ENCODE measurements at places on chromosomes 4 and X. TPM values are rescaled to one million over a fixed set of nuclear protein-coding genes. Genes with fewer than 3 reads are reported as not detected.
A peak's percentile ranks its signal among the peaks of the same experiment; 100 is the strongest.

EGF gene
- 22.5 TPM for total RNA-seq

DNA sequence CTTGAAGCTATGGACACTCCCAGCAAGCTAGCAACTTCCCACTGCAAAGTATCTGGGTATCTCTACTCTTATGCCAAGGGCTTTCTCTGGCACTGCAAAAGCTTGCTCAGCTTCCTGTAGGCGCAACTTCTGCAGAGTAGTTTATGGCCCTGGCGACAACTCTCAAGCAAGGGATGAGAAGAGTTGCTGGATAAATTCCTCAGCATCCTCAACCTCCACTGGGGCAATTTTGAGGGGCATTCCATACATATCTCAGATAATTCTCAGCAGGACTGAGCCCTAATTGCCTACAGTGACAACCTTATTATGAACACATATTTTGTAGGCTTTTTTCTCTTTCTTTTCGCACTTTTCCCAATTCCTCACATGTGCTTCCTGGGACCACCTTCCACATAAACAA lies 31.2 kb upstream of the TAB3 start:
- DNase-seq, result no peak

ADH1C gene
- total RNA-seq, result 30.6 TPM

GRCh38 chr4:2954358-2955185 lies 8.6 kb downstream of the NOP14 start:
- no peak for DNase-seq

TMSB15B gene
- total RNA-seq, result not detected

DNA sequence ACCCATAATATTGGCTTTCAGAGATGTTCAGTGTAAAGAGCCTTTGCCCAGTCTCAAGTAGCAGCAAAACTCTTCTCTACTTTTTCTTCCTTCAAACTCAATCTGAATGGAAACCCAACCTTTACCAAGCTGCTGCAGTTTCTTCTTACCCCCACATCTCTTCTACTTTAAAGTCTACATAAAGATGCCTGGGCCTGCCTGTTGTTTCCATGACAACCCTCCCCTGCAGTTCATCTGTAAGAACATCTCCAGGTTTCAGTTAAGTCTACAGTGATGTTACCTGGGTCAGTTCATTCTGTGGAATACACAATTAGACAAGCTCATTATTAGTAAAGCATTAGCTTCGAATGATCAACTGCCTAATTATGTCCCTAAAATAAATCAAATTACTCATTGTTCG lies 81.4 kb downstream of the SPANXN3 start:
- DNase-seq, result no peak

UNC5C gene
- 0.23 TPM for total RNA-seq

GRCh38 chr4:45831692-45832091 lies 292.2 kb downstream of the GABRG1 start:
- no peak for DNase-seq

- no peak for DNase-seq
Measured at GRCh38 chrX:27598312-27598711, 8.2 kb downstream of the DCAF8L2 start.

REPS2 gene
- 4.5 TPM for total RNA-seq

DNA sequence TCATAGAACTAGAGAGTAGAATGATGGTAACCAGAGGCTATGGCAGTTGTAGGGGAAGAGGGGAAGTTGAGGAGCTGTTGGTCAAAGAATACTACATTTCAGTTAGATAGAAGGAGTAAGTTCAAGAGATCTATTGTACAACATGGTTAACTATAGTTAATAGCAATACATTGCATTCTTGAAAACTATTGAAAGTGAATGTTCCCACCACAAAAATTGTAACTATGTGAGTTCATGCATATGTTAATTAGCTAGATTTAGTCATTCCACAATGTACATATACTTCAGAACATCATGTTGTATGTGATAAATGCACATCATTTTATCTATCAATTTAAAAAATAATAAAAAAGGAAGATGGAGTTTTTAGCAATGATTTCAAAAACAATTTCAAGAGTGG lies 125.3 kb upstream of the IL15 start:
- DNase-seq, result no peak

VCX gene
- total RNA-seq, result not detected

GAGE13 gene
- total RNA-seq, result not detected

- no peak for DNase-seq
Measured at GRCh38 chrX:71235482-71235881, 12.5 kb downstream of the GJB1 start.

GRCh38 chrX:134868771-134869495 lies 121.9 kb upstream of the SMIM10 start:
- DNase-seq, result no peak

CCKAR gene
- total RNA-seq, result not detected

DNA sequence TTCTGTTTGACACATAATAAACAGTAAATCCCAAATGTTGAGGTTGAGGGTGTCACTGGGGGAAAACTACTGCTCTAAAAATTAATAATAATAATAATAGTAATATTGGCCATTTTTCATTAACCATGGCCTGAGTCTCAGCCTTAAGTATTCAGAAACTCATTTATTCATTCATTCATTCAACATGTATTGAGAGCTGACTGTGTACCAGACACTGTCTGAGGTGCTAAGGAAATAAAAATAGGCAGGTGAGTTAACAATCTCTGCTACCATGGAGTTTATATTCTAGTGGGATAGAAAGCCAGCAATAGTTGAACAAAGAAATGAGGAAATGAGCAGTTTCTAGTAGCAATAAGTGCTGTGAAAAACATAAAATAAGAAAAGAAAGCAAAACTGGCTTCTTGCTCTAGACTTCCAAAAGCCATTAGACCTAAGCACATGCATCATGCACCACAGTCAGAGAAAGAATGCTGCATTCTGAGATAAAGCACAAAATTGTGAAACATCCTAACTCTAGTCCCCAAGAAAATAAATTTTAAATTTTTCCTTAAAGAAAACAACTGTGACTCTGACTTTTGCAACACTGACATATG lies 278.7 kb downstream of the RCHY1 start:
- DNase-seq, result no peak

RAB41 gene
- total RNA-seq, result not detected

- DNase-seq, result no peak
Measured at GRCh38 chrX:41737065-41737464, 13.1 kb downstream of the GPR82 start.

DNA sequence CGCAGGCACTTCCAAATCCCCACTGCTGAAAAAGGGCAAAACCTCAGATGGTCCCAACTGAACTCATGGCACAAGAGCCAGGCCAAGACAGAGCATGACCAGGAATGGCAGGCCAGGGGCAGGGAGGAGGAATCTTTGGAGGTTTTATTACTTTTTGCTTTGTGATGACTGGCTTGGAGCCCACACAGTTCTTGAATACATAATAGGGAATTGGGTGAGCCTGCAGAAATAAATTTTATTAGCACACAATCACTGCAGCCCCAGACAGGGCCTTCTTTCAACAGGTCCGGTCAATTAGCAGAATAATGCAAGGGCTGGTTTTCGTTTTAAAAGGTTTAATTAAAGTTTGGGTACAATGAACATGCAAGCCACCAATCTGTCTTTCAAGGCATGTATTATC lies 23.4 kb upstream of the MAMLD1 start:
- no peak for DNase-seq

- no peak for DNase-seq
Measured at GRCh38 chr4:152961773-152962115, 25.6 kb downstream of the FHDC1 start.

- DNase-seq, result peak; percentile 25
Measured at GRCh38 chrX:53445977-53446376, 11.8 kb upstream of the HSD17B10 start.

DNA sequence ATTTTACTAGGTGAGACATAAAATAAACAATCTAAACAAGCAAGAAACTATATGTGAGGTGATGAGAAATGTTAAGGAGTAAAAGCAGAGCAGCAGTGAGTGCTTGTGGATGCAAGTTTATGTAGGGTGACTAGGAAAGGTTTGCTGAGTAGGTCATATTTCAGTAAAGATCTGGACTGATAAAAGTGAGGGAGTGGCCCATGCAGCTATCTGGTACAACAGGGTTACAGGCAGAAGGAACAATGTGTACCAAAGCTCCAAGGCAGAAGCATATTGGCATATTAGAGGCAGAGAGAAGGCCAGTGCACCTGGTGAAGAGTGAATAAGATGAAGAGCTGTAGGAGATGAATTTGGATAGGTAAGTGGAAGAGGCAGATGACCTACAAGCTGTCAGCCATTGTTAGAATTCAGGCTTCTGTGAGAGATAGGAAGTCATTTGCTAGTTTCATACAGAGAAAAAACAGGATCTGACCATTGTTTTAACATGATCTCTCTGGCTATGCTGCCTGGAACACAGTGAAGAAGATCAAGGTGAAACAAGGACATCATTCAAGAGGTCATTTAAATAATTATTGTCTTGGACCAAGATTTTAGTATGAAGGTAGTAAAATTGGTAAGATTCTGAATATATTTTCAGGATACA lies 274.6 kb downstream of the ANKRD50 start:
- DNase-seq, result no peak

SLC9A7 gene
- total RNA-seq, result 25.5 TPM

DNA sequence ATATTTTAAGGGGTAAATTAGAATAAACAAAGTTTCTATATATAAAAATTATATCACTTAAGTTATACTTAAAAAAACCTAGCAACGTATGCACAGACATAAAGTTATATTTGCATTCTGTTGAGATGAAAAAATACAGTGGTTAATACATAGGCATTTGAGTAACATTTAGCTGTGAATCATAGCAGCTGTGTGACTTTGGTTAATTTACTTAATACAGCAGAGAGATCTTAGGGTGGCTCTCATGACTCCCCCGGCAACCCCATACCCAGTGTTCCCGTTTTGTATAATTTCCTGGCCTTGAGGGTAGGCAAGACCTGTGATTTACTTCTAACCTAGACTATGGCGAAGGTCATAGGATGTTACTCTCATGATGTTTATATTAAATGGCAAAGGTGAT lies 504.8 kb downstream of the INPP4B start:
- DNase-seq, result no peak

GRCh38 chrX:115491766-115492165 lies 69.2 kb upstream of the PLS3 start:
- DNase-seq, result no peak

DNA sequence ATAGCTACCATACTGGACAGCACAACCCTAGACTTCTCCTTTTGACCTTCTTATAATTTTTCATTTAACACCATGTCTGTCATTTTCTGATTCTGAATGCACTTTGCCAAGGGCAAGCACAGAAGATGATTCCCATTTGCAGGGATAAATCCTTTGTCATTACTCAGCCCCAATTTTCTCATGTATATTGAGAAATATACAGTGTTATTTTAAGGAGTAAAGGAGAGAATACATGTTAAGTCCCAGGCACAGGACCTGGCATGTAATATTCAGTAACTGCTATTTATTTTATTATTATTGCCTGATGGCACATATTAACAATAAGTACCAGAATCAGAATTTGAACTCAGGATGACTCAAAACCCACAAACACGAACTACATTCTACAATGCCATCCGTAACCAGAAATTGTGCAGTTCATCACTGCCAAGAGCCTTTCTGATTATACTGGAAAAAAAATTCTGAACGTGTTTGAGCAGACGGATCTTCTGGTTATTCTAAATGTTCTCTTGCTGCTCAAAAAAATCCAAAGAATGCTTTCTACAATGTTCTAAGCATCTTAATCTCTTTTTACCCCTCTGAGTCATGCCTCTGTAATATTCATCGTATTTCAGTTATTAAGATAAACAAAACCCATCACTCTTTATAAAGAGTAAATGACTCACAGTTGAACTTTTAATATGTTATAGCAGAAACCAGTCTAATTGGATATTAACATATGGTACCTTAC lies 170.0 kb downstream of the MID1 start:
- no peak for DNase-seq

DNA sequence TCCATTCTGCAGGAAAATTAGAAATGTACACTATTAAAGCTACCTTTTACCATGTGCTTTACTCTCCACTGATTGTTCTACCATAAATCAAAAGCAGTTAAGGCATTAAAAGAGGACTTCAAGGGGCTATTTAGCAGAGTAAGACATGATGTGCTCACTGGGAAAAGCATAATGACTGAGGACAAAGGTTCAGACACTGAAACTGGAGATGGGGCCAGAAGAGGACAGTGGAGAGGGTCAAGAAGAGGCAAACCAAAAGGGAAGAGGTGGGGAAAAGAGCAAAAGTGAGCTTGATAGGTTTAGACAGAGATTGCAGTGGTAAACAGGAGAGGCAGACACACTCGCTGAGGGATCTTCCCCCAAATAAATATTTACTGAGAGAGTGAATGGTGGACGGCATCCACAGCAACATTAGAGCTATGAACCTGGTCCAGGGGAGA lies 23.8 kb downstream of the SH3RF1 start:
- DNase-seq, result no peak

GRCh38 chr4:188268131-188268908 lies 129.1 kb downstream of the TRIML1 start:
- no peak for DNase-seq

DNA sequence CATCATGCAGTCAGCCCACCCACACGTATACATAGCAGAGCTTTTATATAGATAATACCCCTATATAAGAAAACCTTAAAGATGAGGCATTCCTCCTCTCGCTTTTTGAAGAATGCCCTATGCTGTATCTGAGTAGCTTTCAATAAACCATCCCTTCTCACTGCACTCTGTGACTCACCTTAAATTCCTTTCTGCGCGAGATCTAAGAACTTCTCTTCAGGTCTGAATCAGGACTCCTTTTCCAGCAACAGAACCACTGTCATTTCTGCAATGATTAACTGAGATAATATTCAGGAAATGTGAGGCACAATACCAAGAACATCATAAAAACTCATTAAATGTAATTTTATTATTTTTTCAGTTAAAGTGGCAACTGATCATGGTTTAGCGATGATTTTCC lies 76.4 kb upstream of the DCLK2 start:
- DNase-seq, result no peak

- DNase-seq, result no peak
Measured at GRCh38 chrX:86014421-86014820, 32.9 kb downstream of the CHM start.

TRIM60 gene
- total RNA-seq, result not detected

- no peak for DNase-seq
Measured at GRCh38 chr4:1767770-1768366, 25.2 kb upstream of the FGFR3 start.

GRCh38 chrX:109049903-109050302 lies 313.5 kb upstream of the IRS4 start:
- no peak for DNase-seq

GRCh38 chr4:78951862-78952472 lies 12.7 kb upstream of the PAQR3 start:
- no peak for DNase-seq

ERAS gene
- total RNA-seq, result not detected

CXCL8 gene
- total RNA-seq, result 0.22 TPM

RS1 gene
- total RNA-seq, result not detected

NEXMIF gene
- 0.10 TPM for total RNA-seq

- DNase-seq, result no peak
Measured at GRCh38 chr4:135732448-135732847, 1530.9 kb upstream of the PABPC4L start.

DNA sequence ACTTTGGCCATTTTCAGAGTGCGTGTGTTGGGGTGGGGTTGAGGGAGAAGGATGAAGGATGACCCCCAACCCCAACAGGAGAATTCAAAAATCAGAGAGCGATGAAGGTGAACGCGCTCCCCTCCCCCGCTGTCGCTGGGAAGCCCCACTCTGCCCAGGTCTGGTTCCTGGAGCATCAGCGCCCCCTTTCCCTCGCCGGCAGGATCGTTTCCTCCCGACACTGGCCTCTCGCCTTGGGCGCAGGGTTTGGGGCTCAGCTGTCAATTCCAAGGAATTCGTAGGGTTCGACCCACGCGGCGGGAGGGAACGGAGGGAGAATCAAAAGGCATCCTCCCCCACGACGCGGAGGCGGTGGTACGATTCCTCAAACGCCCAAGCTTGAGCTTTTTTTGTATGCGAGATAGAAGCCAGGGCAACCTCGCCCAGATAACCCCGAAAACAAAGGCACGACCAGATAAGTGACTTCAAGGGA lies 1.0 kb upstream of the PDGFRA start:
- peak; percentile 51 for DNase-seq

NPFFR2 gene
- total RNA-seq, result not detected
